ENCODE measurements at places on chromosomes 4 and X. TPM values are rescaled to one million over a fixed set of nuclear protein-coding genes. Genes with fewer than 3 reads are reported as not detected.

DNA sequence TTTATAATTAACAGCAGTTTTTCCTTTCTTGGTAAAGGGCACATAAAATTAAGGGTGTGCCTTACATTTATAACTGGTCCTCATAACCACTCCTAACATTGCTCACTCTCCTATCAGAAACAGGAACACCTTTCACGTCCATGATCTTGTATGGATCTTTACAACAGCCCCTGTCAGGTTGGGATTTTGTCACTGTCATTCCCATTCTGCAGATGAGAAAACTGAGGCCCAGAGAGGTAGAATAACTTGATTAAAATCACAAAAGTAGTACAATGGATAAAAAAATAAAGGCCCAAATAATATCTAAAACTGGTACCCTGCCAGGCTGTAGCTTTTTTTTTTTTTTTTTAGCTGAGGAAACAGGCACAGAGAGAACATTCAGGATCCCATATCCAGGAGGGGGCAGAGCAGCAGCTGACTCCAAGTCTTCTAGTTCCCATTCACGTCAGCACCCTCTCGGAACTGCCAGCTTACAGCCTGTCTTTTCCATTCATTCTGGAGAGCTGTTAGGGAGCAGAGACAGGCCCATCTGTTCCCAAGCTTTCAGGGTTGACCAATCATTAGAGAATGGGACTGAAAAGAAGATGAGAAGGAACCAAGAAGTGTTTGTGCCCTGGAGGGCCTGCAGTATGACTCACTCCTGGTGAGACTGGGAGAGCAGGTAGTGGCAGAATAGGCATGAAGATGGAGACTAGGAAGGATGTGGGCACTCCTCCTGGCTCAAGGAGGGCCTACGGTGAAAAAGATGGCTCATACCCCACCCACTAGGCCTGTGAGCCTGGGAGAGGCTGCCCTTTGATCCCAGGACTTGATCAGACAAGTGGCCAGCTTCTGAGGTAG is 7.3 kb downstream of the SUV39H1 start:
- no peak for DNase-seq

Gene PCDH18
- total RNA-seq: 70.9 TPM

Gene RHOH
- not detected for total RNA-seq

Gene MAGEC2
- total RNA-seq: not detected

Gene CSAG3
- total RNA-seq: not detected

Gene NXF2B
- 0.72 TPM for total RNA-seq

Gene LRIT3
- 0.13 TPM for total RNA-seq

DNA sequence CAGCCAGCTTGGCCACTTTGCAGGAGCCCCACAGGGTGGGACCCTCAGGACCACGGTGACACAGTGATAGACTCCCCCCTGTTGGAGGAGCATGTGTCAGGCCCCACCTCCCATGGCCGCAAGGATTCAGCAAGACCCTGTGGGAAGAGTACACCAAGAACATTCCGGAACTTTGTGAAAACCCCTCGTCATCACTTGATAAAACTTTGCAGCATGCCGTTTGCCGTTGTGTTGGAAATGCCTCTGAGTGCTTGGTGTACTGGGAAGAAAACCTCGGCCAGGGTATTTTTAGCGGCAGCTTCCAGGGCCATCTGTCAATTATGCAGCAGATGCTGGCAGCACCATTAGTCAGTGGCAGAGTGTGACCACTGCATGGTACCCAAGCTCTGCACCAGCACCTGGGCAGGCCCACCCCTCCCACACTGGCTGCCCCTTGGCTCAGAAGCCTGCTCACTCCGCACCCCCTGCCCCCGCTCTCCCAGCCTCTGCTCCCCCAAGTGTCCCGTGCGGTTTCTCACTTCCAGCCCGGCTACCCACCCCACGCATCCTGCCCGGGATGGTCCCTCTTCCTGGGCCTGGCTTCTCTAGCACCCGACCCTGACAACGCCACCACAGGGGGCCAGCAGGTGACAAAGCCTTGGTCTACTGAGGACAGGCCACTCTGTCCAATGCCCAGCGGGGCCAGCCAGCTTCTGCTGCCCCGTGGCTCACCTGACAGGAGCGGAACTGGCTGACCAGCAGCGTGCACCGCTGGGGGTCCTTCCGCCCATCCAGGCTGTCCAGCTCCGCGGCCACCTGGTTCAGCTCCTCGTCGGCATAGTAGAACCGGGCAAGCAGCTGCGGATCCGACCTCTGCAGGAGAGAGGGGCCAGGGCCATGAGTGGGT is 65.0 kb downstream of the ZFYVE28 start:
- DNase-seq: no peak

DNA sequence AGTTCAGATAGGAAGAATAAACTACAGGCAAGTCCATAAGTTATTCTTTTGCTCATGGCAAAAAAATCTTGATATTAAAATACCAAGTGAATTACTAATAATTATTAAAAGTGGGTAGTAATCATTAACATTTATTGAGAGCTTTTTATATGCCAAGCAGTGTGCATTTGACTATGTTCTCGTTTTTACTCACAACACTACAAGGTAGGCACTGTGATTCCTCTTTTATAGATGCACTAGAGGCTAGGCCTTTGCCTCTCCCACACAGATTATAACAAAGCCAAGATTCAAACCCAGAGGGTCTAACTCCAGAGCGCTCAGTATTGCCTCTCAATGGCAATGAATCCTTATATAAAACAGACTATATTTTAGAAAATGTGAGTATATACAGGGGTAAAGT is 254.2 kb downstream of the NAF1 start:
- DNase-seq: no peak

- DNase-seq: no peak
These were observed 89.8 kb downstream of the FNIP2 start for GRCh38 chr4:158858410-158859199.

DNA sequence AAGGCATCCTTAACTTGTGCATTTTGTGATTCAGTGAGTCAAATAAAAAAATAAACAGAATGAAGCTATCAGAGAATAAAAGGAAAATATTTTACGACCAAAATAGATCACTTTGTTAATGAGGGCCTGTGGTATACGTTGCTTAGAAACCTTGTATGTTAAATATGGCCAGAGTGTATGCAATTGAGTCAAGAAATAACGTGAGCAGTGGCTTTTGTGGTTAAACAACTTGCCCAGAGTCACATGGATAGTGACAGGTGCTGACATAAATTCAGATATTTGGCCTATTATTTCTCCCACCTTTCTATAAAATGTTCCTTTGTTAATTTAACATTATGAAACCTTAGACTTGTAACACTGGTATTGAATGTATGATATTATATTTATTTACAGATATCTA is 393.4 kb downstream of the PABPC4L start:
- DNase-seq: no peak

DNA sequence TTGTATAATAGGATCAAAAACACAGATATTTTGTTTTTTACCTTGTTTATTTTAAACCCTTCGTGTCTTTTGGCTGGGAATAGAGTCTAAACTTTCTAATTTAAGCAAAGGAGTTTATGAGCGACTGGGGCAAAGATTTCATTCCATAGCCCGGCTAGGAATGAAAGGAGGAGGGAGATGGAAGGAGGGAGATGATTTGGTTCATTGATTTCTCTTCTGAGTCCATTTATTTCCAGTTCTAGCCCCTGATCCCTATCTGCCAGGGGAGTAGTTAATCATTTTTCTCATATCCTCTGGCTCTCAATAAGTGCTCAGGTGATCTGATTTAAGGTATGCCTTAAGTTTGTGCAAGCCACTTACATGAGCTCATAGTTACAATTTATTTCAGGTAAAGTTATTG is 120.0 kb downstream of the SPRY1 start:
- DNase-seq: no peak
